ENCODE measurements at places on chromosomes 1 and 21.

GRCh38 chr1:52659851-52660596, 27.1 kb downstream of the SHISAL2A start:
- DNase-seq = no peak

- no peak for DNase-seq
These were observed 134.7 kb downstream of the DMRTB1 start for GRCh38 chr1:53593758-53594380.

DNA sequence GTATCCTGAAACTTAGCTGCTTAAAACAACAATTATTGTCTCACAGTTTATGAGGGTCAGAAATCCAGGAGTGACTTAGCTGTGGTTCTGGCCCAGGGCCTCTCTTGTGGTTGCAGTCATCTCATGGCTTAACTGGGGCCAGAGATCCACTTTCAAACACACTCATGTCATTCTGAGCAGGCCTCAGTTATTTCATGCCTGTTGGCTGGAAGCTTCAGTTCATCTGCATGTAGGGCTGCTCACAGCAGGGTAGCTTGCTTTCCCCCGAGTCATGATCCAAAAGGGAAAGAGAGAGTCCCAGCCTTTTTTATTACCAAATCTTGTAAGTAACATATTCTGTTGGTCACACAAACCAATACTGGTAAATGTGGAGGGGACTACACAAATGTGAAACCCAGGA, 96.6 kb upstream of the B3GALT2 start:
- DNase-seq = no peak

DNA sequence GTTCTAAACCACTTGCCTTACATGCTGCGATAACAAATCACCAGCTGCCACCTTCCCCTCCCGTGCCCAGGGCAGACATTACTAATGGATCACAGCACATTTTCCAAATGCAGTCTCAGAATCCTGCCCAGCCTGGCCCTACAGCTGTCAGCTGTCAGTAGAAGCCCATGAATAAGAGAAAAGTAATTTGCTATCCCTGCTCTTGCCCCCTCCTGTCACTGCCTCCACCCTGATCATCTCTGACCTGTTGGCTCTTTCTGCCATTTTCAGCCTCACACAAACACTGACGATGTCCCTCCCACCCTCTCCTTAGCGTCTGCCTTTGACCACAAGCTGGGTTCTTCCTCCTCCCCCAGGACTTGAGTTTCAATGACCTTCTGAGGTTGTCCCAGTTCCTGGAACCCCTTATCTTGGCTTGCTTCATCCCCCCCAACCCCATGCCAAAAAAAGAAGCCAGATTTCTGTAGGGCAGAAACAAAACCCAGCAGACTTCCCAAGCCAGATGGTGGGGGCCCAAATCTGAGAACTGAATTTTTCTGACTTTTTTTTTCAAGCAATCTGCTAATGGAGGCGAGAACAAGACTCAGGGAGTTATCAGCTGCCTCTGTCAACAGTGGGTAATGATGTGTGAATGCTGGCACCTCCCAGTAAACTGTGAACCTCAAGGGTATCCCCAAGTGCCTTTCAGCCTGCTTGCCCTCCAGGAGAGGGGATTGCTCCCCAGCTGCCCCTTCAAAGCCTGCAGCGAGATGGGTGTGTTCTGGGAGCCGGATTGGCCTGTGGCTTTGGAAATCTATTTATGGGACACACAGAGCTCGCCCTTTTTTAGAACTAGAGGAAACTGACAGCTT, 216.5 kb upstream of the VAMP3 start:
- DNase-seq = no peak

GRCh38 chr1:155324037-155324716, 3.5 kb downstream of the RUSC1 start:
- DNase-seq = peak; percentile 74

- DNase-seq = no peak
These were observed 26.8 kb upstream of the HLX start for GRCh38 chr1:220852408-220852807.

- no peak for DNase-seq
These were observed 49.0 kb upstream of the DISP3 start for GRCh38 chr1:11429935-11430334.

DNA sequence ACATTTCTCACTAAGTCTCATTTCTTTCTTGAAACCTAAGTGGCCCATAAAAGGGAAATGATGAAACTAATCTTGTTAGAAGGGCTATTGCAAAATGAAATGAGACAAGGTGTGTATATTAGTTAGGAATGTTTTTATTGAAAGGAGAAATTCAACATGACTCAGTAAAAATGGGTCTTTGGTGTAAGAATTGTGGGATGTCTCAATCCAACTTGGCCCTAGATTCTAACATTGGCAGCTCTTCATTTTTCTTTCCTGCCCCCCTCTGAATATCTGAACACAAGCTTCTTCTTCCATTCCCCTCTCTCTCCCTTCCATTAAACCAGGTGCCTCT, 26.8 kb upstream of the TARBP1 start:
- DNase-seq = no peak

DNA sequence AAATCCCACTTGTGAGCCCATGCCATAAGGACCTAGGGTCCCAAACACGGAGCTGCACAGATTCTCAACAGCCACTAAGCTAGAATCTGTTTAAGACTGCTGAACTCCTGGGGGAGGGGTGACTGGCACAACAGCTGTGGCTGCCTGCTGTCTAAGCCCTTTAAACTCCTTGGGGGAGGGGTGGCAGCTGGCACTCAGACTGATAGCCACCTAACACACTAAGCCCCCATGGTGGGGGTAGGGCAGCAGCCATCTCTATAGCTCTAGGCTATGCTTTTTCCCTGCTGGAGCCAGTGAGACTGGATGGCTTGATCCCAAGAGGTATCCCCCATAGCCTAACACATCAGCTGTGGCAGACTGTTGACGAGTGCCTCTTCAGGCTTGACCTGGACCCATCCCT, 73.3 kb upstream of the FMO3 start:
- no peak for DNase-seq

Data from stimulated activated CD4-positive, alpha-beta T cell treated with anti-CD3 and anti-CD28 coated beads, Interleukin-2, amount 100 ng/mL, for 4 hours (primary cell).